ENCODE measurements at places on chromosomes 3 and 15.

GRCh38 chr3:20073683-20074082 lies 33.4 kb downstream of the KAT2B start:
- DNase-seq = no peak

GRCh38 chr15:96366526-96366877 lies 36.0 kb downstream of the NR2F2 start:
- no peak for DNase-seq

- no peak for DNase-seq
These were observed 26.1 kb downstream of the DNAJC13 start for GRCh38 chr3:132443421-132443820.

- DNase-seq = no peak
These were observed 11.3 kb upstream of the KAT2B start for GRCh38 chr3:20028905-20029331.

- no peak for DNase-seq
These were observed 48.7 kb downstream of the FBN1 start for GRCh38 chr15:48596841-48597240.

DNA sequence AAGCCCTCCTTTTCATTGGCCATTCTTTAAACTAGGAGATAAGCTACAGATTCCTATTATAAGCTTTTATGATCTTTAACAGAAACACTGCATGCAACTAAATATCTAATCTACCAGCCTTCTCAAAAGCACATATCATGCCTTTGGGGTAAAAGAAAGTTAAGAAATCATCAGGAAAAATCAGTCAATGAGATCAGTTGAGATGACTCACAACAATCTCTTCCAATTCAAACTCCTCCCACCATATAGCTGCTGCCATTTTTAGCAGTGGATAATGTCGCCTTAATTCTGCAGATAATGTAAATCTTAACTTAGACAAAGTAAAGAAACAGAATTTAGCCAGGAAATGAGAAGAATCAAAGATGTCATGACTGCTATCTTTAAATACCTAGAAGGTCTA lies 135.2 kb upstream of the BCL6 start:
- no peak for DNase-seq

DNA sequence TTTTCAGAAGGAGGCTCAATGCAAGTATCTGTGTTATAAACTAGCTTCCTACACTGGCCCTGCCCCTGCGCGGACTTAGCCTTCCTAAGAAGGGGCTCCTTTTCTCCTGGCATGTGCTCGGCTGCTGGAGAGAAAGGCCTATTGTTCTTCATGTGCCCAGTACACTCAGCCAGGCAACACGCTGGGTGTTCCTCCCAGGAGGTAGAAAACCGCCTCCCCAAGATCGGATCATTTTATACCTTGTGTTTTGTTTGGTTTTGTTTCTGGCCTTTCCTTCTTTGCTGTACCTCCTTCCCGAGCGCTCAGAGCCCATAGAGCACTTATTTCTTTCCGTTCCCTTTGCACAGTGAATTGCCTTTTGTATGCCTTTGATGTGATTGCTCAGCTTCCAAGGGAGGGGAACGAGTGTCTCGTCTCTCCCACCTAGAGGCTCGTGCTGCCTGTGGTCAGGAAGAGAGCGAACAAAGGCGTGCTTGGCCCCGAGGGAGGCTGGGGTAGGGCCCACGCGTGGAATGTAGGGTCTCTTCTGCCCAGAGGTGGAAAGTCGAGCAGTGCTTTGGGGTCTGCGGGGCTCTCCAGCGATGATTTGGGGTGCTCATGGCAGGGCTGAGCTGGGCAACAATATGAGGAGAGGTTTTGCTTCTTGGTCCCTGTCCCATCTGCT lies 30.0 kb downstream of the CCNL1 start:
- no peak for DNase-seq

- DNase-seq = no peak
These were observed 36.7 kb downstream of the SMAD3 start for GRCh38 chr15:67101911-67102598.

DNA sequence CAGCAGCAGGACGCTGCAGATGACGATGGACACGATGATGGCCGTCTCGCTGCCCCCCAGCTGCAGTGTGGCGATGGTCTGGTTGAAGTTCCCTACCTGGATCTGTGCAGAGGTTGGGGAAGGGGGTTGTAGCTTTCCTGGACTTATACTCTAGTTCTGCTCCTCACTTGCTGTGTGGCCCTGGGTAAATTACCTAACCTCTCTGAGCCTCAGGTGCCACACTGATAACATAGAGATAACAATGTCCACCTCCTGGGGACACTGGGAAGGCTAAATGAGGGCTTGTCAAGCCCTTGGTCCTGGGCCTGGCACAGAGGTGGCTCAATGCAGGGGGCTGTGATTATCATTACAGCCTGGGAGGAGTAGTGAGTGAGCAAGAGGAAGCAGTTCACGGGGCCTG lies 26.9 kb downstream of the H1-8 start:
- no peak for DNase-seq

DNA sequence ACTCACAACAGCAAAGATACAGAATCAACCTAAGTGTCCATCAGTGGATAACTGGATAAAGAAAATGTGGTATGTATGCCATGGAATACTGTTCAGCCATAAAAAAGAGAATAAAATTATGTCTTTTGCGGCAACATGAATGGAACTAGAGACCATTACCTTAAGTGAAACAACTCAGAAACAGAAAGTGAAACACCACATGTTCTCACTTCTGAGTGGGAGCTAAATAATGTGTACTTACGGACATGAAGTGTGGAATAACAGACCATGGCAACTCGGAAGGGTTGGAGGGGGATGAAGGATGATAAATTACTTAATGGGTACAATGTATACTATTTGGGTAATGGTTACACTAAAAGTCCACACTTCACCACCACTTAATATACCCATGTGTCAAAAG lies 600.6 kb downstream of the MAGI1 start:
- DNase-seq = no peak

DNA sequence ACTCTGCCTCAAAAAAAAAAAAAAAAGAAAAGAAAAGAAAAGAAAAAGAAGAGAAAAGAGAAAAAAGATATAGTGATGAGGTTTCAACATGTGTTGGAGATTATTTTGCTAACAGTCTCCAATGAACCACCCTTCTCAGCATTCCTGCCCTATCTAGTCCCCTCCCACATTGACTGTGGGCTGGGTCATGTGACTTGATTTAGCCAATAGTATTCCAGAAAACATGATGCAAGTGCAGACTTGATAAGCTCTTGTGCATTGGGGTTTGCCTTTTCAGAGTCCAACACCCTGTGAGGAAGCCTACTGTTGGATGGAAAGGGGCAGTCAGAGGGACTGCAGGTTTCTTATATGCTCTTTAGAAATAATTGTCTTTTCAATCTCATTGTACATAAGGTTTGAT lies 37.8 kb upstream of the MED12L start:
- no peak for DNase-seq

DNA sequence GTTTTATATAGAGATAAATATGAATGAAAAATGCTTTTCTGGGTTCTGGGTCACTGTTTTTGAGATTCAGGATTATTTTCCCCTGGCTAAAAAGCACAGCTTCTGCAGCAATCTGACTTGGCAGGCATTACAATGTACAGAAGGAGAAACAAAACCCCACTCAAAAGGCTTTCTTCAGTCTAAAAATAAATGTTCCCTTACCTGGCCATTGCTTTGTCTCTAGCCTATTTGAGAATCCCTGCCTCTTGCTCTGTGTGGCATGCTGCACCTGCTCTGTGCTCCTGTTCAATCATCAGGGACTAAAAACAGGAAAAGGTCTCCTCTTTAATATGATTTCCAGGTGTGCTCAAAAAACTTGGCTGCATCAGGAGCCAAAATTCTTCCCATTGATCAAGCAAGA lies 187.4 kb upstream of the STAC start:
- DNase-seq = no peak

DNA sequence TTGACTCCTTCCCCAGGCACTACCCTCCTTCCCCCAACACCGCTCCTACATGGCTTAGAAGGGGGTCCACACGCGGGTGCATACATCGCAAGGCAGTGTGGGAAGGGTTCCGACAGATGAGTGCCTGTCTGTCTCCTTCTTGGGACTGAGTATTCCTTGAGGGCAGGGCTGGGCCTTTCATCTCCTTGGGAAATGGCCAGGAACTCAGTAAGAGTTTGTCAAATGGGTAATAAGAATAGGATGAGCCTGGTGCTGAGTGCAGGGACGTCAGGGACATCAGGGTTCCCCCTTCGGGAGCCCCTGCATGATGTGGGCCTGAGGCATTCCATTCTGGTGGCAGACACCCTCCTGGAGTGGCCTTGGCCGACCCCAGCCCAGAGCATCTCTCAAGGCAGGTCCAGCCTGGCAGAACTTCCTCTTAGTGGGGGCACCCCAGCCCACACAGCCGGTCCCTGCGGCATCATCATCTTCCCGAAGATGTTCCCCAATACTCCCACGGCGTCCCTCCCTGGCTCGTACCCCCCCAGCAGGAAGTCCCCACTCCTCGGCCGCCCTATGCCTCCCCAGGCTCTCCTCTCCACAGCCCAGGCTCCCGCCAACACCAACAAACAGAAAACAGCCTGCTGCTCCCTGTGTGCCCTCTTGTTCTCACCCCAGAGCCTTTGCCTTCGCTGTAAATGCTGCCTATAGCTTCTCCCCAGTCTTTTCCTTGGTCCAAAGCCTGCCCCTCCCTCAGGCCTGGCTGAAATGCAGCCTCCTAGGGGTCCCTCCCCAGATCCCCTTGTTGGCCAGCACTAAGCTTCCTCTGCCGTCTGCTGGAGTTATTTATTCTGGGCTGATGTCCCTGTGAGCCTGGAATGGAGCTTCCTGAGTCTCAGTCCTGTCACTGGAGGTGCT lies 67.5 kb upstream of the LCTL start:
- DNase-seq = no peak

DNA sequence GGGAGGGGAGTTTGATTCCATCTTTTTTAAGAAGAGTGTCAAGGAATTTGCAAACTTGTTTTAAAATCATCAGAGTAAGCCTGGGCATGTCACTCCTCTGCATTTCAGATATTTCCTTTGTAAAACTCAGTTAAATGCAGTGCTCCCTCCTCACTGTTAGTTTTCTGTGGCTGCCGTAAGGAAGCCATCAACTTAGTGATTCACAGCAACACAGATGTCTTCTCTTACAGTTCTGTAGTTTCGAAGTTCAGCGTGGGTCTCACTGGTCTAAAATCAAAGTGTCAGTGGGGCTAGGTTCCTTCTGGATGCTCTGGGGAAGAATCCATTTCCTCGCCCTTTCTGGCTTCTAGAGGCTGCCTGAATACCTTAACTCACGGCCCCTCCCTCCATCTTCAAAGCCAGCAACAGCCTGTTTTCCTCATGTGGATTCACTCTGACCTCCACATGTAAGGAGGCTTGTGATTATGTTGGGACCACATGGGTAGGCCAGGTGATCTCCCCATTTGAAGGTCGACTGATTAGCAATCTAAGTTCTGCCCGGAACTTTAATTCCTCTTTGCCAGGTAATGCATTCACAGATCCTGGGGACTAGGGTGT lies 12.4 kb downstream of the ISG20 start:
- DNase-seq = no peak

DNA sequence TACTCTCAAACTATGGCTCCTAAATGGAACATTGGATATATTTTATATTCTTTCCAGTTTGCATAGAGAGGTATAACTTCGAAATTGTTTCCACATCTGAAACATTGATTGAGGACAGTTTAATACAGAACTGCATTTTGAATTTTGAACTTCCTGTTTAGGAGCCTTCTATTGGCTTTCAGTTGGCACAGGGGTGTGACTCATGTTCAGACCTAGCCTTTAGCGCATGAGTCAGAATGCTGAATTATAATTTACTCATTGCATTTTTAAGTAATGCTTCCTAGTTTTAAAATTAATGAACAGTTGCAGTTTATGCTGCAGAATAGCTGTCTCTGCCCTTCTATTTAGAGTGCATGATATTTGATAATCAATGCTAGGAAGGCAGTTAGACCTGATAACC lies 751.7 kb downstream of the CADM2 start:
- no peak for DNase-seq

DNA sequence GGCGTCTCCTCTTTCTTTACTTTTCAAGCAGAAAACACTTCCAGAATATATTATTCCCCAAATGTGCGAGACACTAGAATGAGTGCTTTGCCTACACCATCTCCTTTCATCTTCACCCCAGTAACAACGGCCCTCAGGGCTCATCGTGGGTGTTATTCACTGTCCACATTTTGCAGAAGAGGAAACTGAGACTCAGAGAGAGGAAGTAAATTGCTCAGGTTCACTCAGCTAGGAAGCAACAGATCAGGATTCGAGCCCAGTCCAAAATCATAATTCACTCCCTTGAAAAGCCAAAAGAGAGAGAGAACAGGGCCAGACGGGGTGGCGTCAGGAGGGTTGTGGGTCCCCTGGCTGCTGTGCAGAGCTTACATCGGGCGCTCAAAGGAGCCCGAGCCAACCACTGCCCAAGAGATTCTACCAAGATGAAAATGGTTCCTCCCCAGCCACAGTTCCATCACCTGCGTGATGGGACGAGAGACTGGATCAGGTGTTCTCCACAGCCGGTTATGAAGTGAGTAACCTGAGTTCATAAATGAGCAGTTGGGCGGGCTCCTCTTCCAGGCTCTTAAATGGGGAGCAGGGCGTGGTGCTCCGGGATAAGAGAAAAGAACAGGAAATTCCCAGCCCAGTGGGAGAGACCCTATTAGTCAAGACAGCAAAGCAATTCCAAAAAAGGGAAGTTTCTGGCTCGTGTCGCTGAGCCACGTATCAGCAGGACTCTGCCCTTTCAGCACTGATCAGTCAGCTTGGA lies 48.6 kb upstream of the FLNB start:
- no peak for DNase-seq

DNA sequence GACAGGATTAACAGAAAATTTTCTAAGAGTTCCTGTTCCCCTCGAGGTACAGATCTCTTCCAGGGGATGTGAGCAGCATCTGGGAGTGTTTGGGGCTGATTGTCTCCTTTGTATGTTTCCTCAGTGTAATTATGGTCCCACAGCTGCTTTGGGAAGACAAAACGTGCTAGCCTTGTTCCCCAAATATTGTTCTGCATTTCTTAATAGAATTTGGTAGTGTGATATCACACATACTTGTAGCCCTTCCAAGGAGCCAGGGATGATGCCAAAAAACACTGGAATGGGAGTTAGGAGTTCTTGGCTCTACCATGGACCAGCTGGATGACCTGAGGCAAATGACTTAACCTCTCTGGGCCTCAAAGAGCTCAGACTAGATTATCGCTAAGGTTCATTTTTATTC lies 19.0 kb upstream of the AGBL1 start:
- DNase-seq = no peak

DNA sequence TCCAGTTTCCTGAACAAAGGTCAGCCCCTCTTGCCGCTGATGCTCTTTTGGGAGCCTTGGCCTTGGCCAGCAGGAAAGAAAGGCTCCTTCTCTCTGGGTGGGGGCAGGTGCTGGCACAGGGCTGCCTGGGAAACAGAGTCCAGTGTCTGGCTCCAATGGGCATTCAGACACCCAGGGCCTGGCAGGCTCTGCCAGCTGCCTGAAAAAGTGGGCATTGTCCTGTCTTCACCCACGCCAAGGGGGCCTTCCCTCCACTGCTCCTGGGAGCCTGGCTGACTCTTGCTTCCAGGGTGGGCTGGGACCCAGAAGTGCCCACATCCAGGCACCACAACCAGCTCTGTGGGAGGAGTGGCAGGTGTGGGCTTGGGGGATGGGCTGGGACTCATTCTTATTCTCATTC lies 62.7 kb downstream of the RHCG start:
- no peak for DNase-seq

- no peak for DNase-seq
These were observed 31.7 kb downstream of the ECT2 start for GRCh38 chr3:172782235-172782634.

- no peak for DNase-seq
These were observed 94.2 kb upstream of the ACP3 start for GRCh38 chr3:132222868-132223538.
